ENCODE measurements at places on chromosomes 2 and 18.

GRCh38 chr18:8224576-8224975 is 384.7 kb upstream of the RAB12 start:
- no peak for DNase-seq

GRCh38 chr18:3485153-3486149 is 35.5 kb downstream of the TGIF1 start:
- DNase-seq = no peak

GRCh38 chr2:99217929-99218501 is 37.0 kb downstream of the MRPL30 start:
- DNase-seq = no peak

DNA sequence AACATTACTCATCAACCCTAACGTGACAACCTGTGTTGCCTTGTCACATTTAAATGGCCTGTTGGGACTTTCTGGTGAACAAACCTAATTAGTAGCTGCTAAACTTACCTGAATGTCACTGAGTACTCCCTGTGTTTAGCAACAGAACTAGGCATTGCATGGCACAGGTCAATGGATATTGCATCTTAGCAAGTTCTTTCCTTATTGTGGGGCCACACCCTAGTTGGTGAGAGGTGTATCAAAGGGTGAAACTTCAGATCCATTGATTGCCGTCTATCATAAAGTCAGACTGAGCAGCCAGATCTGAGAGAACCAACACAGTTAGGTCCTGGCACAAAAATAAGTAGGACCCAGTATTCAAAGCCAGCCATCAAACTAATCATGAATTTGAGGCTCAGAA is 29.8 kb upstream of the ZNF385B start:
- DNase-seq = no peak

- DNase-seq = no peak
Observed at GRCh38 chr2:111715987-111716904, 167.7 kb downstream of the ANAPC1 start.

- no peak for DNase-seq
Observed at GRCh38 chr2:151918308-151918707, 90.1 kb upstream of the ARL5A start.

DNA sequence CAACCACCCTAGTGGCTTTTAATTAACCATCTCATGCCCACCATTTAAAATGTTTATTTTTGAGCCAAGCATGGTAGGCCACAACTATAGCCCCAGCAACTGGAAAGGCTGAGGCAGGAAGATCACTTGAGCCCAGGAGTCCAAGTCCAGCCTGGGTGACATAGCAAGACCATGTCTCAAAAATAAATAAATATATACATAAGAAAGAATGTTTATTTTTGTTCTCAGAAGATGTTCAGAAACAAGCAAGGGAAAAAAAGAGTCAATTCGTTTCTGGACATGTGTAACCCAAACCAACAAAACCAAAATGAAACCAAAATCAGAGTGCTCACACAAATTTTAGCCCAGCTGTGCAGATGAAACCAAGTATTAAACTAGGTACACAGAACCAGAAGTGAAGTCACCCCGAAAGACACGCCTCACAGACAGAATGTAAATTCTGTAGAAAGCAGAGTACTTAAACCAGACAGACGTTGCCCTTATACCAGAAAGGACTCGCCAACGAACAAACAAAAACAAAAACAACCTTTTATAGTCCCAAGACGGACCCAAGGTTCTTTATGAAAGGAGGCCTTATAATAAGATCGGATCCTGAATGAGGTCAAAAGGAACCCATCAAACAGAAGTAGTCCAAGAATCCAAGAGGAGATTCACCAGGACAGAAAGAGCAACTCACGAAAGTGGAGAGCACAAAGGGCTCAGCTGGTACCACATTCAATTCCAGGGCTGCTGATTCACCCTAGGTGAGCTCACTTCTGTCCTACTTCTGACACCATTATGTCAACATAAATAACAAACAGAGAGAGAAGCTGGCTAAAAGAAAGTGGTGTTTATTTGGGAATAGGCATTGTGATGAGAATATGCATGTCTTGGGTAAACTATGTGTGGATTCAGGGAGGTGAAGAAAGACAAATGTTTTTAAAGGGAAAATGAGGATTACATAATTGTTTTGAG is 31.8 kb upstream of the MTCL1 start:
- DNase-seq = peak; percentile 49

DNA sequence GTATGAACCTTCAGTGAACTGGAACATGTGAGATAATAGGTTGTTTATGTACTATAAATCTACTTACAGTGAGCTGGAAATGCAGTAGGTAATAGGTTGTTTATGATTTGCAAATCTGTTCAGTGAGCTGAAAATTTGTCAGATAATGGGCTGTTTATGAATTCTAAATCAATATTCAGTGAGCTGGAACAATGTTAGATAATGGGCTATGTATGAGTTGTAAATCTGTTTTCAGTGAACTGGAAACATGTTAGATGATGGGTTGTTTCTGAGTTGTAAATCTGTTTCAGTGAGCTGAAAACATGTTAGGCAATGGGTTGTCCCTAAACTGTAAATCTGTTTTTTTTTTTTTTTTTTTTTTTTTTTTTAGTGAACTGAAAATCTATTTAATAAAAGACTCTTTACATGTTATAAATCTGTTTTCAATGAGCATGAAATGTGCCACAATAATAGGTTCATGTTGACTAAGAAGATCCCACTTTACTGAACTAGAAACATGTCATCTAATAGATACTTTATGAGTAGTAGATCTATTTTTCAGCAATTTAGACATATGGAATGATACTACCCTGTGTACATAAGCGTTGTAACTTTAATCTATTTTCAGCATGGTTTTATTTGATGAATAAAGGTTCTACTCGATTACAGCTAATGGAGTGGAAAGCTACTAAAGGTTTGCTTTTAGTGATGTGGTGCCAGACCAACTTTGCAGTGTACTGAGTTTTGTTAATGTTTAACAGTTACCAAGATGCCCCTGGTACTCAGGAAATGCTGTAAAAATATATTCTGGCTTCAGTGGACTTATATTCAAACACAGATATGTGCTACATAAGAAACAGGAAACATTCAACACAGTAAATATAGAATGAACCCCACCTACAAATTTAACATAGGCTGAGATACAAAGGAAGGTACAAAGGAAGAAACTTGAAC is 1471.8 kb downstream of the LRP1B start:
- DNase-seq = no peak

DNA sequence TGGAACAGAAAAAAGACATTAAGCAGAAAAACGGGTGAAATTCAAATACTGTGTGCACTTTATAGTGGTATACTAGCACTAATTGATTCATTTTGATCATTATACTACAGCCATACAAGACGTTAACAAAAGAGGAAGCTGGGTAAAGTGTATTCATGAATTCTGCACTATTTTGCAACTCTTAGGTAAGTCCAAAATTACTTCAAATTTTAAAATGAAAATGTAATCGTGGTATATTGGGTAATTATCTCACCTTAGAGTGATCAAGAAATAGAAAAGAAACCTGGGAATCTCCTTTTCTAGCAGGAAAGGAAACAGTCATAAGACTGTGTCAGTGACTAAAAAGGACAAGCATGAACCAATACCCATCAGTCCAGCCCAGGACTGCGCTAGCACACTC is 5.4 kb downstream of the TGFBRAP1 start:
- no peak for DNase-seq

DNA sequence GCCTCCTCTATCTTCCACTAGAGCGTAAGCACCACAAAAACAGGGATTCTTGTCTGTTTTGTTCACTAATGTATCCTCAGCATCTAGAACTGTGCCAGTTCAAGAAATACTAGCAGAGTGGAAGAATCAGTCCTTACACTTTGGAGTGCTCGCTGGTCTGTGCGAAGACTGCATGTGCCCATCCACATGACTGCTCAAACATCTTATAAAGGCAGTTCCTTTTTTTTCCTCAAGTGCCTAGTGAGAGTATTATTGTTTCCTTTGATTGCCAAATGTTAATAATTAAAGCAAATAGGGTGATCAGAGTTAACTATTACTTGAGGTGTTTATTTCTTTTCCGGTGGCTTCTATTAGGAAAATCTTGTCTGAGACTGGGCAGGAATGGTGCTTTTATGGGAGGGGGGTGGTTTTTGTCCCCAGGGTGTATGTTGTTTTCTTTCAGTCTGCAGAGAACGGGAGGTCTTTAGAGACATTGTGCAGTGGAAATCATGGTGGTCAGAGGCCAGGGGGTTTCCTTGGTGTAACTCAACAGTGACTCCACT is 45.6 kb upstream of the ITGB6 start:
- no peak for DNase-seq

DNA sequence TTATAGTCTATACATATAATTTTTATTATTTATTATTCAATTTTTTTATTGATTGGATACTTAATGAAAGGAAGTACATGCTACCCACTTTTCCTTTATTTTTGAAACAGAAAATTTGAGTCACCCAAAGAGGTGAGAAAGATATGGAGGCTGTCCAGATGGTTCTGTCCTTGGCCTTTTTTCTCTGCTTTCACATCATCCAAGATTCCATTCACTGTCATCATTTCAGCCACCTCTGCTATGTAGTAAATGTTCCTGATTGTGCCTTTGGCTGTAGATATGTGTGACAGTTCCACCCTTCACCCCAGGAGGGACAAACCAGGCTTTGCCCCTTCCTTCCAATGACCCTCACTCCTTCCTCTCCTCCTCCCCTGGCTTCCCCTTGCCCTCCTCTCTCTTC is 675.7 kb upstream of the ID2 start:
- DNase-seq = no peak

DNA sequence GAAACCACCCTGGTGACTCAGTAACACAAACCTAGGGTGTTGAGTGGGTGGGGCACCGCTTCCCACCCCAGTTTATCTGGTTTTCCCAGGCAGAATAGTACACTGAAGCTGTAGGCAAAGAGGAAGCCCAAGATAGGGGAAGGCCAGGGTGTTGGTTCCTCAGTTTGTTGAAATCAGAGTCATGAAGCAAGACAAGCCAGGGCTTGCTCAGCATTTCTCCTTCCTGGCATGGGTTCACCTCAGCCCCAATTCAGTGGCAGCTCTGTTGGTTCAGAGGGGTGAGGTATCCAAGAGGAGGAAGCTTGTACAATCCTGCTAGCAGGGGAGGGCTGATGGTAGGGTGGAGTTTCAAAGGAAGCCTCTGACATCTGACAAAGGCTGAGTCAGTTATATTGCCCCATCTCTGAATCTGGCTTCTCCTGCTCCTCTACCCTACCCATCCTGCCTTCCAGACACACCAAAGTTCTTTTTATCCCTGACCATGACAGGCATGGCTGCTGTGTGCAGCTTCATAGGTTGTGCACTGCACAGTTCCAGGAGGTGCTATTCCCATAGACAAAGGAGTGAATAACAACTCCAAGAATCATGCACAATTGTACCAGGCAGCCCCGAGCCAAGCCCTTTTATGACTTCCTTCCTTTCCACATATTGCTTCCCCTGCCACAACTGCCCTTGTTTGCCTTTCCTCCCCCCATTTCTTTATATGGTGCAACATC is 24.9 kb upstream of the RAB10 start:
- DNase-seq = no peak

DNA sequence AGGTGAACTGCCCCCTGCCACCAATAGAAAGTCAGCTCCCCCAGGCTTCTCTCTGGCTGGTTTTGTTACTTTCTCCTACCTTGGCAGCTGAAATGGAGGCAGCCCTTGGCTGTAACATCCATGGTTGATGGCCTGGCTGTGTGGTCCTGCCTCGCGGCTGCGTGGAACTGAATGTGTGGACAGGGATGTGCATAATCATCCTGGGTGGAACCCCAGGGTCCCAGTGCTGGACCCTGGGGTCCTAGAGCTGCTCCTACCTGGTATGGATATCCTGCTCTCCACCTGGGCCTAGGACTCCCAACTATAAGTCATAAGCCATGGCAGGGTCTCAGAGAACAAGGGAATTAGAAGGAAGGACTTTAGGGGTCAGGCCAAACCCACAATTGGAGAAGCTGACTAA is 93.5 kb downstream of the CAPN13 start:
- DNase-seq = no peak

DNA sequence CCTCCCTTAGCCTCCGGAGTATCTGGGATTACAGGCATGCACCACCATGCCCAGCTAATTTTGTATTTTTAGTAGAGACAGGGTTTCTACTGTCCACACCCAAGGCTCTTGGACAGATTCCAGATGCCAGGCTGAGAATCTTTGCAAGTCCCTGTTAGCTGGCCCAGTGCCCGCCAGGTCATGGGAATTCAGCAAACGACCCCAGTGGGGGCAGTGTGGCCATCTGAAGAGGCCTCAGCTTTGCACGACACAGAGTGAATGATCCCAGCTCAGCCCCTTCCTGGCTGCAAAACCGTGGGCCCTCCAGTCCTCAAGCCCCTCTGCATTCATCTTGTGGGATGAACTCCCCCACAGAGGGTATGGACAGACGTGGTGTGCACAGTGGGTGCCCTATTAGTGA is 179.5 kb upstream of the ID2 start:
- DNase-seq = no peak

GRCh38 chr2:233101141-233101540 is 41.0 kb downstream of the INPP5D start:
- no peak for DNase-seq

DNA sequence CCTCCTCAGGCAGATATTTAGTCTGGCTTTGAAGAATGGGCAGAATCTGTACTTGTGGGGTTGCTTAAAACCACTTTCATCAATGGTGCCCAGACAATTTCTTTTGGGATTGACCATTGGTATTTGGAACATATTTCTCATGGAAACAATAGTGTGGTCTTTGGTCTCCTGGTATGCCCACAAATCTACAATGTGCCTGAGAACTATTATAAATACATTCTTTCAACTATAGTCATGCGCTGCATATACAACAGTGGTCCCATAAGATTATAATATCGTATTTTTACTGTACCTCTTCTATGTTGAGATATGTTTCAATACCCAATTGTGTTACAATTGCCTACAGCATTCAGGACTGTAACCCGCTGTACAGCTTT is 34.8 kb upstream of the PPP4R1 start:
- DNase-seq = no peak

GRCh38 chr18:7470101-7470500 is 97.0 kb upstream of the PTPRM start:
- no peak for DNase-seq

GRCh38 chr2:109365131-109365530 is 236.1 kb downstream of the SH3RF3 start:
- no peak for DNase-seq

DNA sequence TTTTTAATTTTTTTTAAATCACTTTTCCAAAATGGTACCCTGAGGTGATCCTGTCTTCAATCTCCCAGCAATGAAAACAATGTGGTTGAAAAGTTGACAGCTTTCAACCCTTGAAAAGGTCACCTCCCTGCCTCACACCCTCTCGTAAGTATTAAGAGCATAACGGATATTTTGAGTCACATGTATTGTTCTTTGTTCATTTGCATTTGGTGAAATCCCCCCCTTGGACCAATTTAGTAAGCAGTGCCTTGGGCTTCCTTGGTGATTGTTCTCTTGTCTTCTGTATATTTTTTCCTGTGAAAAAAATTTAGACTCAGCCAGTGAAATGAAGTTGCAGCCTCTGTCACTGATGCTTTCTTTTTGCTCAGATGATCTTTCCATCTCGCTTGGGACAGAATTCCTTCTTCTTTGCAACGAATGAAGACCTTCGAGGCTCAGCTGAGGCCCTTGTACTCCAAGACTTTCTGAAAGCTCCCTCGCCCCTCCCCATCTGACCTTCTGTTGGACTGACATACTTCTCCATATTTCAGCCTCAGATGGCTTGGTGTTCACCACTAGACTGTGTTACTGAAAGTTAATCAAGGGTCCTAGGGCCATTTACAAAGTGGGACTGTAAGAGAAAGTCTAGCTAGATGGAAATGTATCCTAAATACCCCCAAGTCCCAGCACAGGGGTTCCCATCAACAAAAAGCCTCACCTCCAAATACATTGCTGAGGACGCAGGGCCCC is 158.4 kb downstream of the BCL2 start:
- DNase-seq = peak; percentile 54

- no peak for DNase-seq
Observed at GRCh38 chr2:69817729-69818501, 11.5 kb upstream of the GMCL1 start.

GRCh38 chr2:153787612-153788011 is 84.1 kb upstream of the GALNT13 start:
- DNase-seq = no peak
